Stimulated activated naive CD4-positive, alpha-beta T cell (primary cell): ENCODE measurements at places on chromosomes 7 and 10.

DNA sequence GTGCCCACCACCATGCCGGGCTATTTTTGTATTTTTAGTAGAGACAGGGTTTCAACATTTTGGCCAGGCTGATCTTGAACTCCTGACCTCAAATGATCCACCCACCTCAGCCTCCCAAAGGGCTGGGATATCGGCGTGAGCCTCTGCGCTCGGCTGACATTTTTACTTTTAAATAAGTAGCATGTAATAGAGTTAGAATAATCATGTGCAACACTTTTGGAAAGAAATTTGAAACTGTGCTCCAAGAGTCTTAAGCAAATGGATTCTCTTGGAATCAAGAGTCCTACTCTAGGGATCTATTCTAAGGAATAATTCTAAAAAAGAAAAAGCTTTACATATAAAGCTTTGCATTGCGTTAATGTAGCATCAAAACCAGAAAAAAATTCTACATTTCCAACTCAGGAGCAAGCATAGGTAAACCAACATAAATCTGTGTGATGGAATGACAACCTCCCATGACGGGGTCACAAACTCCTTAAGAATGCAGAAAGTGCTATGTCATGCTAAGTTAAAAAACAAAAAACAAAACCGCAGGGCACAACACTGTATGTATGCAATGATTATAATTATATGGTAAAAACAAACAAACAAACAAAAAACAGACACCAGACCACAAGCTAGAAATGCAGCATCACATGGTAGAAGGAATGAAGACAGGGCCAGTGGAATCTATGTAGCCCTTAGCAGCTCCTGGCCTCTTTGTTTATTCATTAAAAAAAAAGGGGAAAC, 98.7 kb downstream of the RNF216 start:
- DNase-seq = no peak

GRCh38 chr7:50868426-50869100, 85.9 kb upstream of the GRB10 start:
- DNase-seq = no peak

GRCh38 chr10:49645871-49646870, 32.3 kb downstream of the CHAT start:
- no peak for DNase-seq

GRCh38 chr10:61179771-61180170, 235.8 kb upstream of the RHOBTB1 start:
- no peak for DNase-seq

DNA sequence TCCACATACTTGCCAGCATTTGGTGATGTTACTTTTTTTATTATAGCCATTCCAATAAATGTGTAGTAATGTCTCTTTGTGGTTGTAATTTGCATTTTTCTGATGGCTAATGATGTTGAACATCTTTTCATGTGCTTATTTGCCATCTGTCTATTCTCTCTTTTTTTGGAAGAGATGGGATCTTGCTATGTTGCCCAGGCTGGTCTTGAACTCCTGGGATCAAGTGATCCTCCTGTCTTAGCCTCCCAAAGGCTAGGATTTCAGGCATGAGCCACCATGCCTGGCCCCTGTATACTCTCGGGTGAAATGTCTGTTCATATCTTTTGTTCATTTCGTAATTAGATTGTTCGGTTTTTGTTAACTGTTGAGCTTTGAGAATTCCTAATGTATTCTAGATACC, 3.4 kb downstream of the OGDH start:
- DNase-seq = no peak

DNA sequence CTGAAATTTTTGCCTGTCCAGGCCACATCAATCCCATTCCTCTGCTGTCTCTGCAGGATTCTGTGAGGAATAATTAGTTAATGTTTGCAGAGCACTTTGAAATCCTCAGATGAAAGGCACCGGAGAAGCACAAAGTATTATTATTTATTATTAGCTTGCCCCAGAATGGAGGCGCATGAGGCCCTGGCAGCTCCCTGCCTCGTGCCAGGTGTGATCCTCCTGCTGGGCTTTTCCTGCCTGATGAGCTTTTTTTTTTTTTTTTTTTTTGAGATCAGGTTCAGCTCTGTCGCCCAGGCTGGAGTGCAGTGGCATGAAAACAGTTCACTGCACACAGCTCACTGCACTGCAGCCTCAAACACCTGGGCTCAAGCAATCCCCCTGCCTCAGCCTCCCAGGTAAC, 65.2 kb downstream of the TCF7L2 start:
- no peak for DNase-seq

GRCh38 chr7:99693427-99694200, 13.8 kb upstream of the CYP3A5 start:
- DNase-seq = no peak

GRCh38 chr10:91287276-91287675, 66.8 kb downstream of the PCGF5 start:
- DNase-seq = no peak

DNA sequence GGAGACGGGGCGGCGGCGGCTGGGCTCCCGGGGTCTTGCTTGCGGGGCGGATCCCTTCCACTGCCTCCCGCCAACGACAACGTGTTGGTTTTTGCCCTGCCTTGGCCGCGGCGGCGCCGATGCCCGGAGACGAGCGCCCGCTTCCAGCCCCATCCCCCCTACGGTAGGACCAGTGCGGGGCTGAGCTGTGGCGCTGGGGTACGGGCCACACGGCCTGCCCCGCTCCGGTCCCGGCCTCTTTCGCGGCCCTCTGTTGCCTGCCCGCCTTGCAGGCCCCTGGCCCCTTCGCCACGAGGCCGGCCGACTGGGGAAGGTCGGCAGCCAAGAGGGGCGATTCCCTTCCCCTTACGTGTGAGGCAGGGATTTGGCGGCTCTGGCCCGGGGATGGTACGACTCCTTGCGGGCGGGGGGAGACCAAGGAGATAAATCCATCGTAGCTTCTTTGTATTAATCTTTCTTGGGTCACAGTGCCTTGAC, 488 bp downstream of the EIF4H start:
- DNase-seq = no peak

DNA sequence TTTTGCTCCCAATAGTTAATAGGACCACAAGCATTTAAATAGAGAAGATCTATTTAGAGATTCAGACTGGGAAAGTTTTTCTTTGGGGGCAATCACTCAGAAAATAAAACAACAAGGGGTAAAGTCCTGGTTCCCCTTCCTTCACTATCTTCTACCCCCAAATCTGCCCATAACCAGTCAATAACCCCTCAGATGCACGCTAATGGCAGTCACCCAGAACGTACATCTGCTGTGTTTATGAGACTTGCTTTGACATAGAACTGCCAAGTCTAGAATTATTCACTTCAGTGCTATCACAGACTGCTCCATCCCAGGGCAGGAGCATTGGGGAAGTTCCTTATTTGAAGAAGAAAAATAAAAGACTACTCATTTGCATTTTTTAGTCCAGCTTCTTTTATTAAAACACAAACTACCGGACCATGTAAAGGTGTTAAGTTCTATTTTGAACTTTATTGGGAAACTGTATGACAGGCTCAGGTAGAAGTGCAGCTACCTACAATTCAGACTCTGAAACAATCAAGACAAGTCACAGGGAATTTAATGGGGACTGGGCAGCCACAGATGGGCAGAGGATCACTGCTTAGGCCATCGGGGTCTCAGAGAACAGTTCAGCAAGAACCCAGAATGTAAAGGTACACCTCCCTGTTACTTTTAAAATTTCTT, 38.4 kb downstream of the ANK3 start:
- no peak for DNase-seq

GRCh38 chr7:159070431-159071148, 74.1 kb downstream of the VIPR2 start:
- peak; percentile 8 for DNase-seq

- DNase-seq = no peak
Measured at GRCh38 chr10:16964576-16965343, 147.5 kb upstream of the RSU1 start.

DNA sequence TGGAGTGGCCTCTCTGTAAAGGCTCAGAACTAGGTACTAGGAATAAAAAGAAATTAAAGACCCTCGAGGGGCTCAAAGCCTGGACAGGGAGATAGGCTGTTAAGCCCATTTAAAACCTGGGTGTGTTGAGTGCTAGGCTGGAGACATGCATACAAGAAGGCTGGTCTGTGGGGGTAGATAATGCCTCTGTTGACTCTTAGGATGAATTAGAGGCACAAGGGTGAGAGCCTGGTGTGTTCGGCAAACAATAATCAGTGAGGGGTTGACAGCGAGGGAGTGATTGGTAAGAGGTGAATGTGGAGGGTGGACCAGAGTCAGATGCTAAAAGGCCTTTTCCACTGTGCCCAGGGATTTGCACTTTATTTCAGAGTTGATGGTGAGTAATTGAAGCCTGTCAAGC, 12.7 kb downstream of the GSTO2 start:
- no peak for DNase-seq

DNA sequence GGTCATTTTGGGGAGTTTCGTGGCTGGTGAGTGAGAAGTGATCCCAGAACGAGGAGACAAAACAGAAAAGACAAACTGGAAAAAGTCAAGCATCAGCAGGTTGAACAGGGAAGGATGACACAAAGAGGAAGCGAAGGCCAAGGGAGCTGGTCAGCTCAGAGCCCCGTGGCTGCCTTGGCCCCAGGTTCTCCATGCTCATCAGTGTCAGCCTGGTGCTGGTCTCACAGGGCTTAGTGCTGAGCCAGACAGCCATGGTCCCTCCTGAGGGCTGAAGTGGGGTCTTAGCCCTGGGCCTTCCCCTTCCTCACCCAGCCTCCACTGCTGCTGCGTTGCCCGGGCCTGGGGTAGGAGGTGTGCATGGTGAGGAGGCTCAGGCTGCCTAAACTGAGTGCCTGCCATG, 183.6 kb downstream of the PFKFB3 start:
- no peak for DNase-seq

GRCh38 chr10:69503001-69503895, 52.0 kb downstream of the TSPAN15 start:
- DNase-seq = no peak

DNA sequence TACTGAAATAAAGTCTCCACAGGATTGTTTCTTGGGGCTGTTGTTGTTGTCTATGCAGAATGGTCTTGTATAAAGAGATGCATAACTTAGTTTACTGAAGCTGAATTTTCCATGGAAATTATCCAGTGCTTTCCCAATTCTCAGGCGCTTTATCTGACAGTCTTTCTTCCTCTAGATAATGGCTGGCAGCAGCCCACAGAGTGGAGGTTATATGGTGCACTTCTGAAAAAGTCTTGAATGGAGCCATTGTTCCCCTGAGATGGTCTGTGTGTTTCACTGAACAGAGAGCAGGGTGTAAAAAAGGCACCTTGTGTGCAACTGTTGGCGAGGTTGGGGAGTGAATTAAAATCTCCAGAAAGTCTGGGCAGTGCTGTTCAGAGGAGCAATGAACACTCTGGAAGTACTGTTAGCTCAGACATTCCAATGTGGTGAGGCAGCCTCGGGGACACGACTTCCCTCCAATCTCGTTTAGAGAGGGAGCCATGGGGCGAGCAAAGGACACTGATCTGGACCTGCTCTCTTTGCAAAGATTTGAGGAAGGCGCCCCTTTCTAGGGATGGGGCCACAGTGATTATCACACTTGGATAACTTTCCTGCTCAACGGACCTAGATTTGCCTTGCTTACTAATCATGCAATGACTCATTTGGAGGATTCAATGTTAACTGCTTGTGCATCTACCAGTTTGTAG, 2.0 kb upstream of the PLCE1 start:
- DNase-seq = no peak

DNA sequence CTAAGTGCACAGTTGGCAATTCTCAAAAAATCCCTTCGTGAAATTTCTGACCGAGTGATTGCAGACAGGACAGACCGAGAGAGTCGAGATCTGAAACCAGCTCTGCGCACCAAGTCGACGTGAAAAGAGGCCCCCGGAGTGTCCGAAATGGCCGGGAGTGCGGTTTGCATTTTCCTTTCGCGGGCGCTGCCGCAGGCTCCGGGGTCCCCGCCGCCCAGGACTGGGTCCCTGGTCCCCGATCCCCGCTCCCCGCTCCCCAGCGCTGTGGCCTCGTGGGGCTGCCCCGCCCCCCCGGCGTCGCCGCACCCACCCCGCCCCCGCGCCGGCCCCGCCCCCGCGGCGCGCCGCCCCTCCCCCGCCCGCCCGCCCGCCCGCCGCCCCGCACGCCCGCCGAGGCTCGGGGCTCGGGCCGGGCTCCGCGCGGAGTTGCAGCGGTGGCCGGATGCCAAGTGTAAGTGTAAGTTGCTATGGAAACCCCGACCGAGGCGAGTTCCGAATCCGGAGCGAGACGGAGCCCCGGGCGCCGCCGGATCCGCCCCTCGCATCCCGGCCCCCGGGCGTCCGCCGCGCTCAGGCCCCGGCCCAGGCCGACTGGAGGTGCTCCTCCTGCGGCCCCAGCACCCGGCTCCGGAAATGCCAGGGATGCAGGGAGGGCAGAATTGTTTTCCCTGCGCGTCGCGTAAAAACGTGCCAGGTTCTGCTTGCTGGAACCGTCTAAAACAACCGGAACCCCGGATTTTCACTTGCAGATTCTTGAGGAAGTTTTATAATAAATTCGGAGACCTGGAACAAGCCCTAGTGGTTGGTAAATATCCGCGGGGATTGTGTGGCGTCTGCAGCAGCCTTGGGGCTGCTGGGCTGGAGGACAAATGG, 4.6 kb downstream of the BMI1 start:
- DNase-seq = peak; percentile 73

DNA sequence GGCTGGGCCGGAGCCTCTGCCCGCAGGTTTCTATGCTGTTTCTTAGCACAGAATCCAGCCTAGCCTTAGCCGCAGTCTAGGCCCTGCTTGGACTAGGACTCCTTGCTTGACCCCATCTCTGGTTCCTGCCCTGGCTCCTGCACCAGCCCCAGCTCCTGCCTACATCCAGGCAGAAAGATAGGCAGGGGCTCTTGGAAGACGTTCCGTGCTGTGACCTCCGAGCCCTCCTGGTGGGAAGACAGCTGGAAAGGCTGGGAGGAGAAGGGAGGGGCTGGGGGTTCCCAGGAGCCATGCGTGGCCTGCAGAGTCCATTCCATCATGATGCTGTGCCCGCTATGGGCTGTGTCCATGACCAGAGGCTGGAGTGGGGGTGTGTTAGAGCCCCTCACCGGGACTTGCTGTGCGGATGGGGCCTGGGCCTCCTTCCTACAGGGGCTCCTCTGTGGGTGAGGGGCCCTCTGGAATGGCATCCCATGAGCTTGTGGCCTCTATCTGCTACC, 26.2 kb downstream of the RAMP3 start:
- DNase-seq = no peak

DNA sequence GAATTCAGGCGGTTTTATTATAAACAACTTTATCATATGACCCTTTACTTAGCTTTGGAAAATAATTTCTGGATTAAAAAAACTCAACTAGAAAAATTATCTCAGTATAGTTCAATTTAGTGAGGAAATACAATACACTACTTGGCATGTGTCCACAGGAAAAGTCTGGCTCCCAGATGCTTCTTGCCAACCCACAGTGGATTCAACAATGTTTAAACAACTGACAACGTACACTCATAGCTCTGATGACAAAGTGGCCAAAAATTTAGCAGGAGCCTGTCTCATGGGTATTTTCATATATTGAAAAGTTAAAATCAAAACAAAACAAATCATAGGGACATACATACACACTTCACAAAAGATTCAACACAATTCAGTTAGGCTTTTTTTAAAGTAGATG, 158.8 kb downstream of the SKAP2 start:
- no peak for DNase-seq

GRCh38 chr10:35574924-35575352, 30.2 kb upstream of the GJD4 start:
- no peak for DNase-seq

GRCh38 chr7:146314962-146315361, 198.4 kb downstream of the CNTNAP2 start:
- no peak for DNase-seq

GRCh38 chr7:33895025-33895804, 10.1 kb upstream of the BMPER start:
- DNase-seq = peak; percentile 30
